Fibroblast of upper back skin (primary cell): ENCODE measurements at places on chromosomes 13 and 19.

GRCh38 chr19:35935911-35936737 lies at the start of gene LRFN3:
Gene LRFN3, plus strand, starts transcription at chr19:35936374. Its CDS starts 3,052 bp downstream, at chr19:35939426.
- peak; percentile 65 for DNase-seq

DNA sequence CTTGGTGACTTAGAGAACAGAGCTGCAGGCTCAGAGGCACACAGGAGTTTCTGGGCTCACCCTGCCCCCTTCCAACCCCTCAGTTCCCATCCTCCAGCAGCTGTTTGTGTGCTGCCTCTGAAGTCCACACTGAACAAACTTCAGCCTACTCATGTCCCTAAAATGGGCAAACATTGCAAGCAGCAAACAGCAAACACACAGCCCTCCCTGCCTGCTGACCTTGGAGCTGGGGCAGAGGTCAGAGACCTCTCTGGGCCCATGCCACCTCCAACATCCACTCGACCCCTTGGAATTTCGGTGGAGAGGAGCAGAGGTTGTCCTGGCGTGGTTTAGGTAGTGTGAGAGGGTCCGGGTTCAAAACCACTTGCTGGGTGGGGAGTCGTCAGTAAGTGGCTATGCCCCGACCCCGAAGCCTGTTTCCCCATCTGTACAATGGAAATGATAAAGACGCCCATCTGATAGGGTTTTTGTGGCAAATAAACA lies 9.9 kb downstream of the APOC1 start:
- no peak for DNase-seq

- DNase-seq, result no peak
Observed at GRCh38 chr19:52070496-52070895, 21.9 kb upstream of the ZNF432 start.

GRCh38 chr13:50671497-50671850 lies 172.0 kb downstream of the DLEU7 start:
- DNase-seq, result no peak

GRCh38 chr19:40365613-40366401 lies 17.3 kb downstream of the PLD3 start:
- peak; percentile 78 for DNase-seq

- DNase-seq, result no peak
Observed at GRCh38 chr13:109610517-109610916, 175.9 kb downstream of the IRS2 start.

- DNase-seq, result no peak
Observed at GRCh38 chr19:32813862-32814425, 55.6 kb downstream of the SLC7A9 start.

DNA sequence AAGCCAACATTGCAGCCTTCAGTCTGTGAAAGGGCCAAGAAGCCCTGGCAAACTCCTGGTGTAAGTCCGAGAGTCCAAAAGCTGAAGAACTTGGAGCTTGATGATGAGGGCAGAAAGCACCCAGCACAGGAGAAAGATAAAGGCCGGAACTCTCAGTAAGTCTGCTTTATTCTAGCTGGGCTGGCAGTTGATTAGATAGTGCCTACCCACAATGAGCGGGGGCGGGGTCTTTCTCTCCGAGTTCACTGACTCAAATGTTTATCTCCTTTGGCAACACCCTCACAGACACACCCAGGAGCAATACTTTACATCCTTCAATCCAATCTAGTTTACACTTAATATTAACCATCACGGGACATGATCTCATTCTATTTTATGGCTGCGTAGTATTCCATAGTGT lies 1317.1 kb downstream of the SLITRK1 start:
- DNase-seq, result no peak

- no peak for DNase-seq
Observed at GRCh38 chr19:6209233-6209632, 70.5 kb downstream of the MLLT1 start.

DNA sequence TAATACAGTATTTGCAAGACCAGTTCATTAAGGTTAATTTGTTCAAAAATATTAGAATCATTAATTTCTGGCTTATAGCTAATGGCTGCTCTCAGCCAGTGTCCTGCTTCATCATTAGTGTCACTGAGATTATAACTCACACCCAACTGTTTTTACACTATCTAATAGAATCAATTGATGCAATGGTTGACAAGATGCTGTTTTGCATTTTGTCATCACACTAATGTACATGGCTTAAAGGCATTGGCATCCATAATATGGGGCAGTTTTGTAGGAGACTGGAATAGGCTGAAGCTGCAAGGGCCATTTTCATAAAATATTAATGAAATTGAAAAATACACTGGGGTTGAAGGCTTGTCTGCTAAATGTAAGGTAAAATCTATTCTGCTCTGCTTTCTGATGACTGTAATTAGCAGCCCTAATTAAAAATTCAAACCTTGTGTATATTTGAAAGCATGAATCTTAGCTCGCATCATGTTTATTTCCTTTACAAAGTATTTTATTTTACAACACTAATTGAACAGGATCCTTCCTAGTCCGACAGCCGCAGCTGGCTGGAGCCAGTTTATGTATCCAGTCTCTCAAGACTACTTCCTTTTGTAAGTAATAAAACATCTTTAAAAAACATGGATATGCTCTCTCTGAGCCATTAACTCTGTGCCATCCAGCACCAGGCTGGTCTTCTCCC lies 296.7 kb downstream of the POU4F1 start:
- no peak for DNase-seq

- DNase-seq, result no peak
Observed at GRCh38 chr13:35930665-35931631, 200.2 kb downstream of the DCLK1 start.

- DNase-seq, result peak; percentile 49
Observed at GRCh38 chr13:25881136-25881926, 170.5 kb downstream of the SHISA2 start.

DNA sequence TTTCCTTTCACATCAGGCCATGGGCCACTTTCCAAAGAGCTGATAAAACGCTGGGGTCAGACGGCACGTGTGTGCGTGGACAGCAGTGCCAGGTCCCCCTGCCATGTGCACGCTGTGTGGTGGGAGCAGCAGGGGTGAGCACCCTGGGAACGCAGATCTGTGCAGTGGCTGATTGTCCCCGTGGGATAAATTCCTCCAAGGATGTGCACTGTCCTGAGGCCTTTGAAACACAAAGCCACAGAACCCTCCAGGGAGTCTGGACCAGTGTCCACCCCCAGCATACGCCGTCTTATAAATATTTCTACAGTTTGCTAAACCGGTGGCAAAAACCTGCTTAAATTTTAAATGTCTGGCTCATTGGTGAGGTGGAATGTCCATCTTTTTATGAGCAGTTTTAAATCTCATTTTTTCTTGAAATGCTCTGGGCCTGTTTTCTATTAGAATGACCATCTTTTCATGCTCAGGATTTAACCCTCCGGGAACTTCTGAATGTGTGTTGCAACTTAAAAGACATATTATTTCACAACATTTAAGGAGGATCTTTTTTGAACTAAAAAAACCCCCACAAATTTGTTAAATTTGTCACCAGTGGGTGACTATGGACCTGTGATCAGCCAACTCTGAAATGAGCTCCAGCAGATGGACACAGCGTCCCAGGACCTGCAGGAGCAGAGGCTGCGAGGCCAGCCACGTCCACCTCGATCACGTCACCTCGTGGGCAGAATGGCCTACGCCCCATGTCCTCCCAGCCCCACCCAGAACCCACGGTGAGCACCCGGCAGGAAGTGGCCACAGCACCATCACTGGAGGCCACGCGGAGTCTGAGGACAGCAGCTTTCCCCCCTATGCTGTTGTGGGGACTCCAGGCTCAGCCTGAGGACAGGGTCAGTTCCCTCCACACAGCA lies 68.6 kb downstream of the RASA3 start:
- peak; percentile 68 for DNase-seq

DNA sequence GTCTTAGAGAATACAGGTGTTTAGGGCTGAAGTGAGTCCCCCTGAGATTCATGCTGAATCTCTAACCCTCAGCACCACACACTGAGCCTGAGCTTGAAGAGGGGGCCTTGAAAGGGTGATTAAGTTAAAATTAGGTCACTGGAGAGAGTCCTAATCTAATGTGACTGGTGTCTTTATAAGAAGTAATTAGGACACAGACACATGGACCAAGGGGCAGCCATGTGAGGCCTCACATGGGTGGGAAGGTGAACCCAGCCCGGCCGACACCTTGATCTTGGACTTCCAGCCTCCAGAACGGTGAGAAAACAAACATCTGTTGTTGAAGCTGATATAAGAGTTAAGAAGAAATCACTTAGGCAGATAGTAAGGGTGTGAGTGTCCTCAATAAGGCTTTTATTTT lies 7.1 kb upstream of the RAB20 start:
- no peak for DNase-seq

GRCh38 chr13:73722120-73722519 lies 412.1 kb downstream of the KLF12 start:
- peak; percentile 69 for DNase-seq

DNA sequence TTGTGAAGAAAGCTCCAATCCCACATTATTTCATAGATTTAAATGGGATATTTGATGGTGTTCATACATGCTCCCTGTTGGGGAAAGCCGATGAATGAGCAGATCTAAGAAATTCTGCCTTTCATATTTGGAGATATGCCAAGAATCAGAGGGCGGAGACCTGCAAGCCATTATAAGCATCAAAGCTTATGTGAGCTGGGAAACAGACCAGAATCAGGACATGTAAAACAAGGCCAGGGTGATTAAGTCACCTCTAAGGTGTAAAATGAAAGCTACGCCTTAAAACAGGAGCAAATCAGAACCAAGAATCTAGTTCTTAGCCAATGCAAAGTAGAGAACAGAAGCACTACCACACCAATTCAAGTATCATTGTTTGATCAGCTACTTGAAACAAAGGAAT lies 392.4 kb downstream of the DCT start:
- DNase-seq, result no peak

- DNase-seq, result no peak
Observed at GRCh38 chr19:33701565-33701964, 79.8 kb downstream of the CHST8 start.

DNA sequence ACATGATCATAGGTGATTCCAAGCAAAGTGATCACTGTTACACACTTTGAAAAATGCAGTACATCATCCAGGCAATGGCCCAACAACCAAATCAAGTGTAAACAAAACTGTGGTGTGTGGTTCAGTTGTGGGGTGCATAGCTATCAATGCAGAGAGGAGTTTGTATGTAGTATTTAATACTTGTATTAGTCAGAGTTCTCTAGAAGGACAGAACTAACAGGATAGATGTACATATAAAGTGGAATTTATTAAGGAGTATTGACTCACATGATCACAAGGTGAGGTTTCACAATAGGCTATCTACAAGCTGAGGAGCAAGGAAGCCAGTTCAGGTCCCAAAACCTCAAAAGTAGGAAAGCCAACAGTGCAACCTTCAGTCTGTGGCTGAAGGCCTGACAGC lies 249.3 kb upstream of the HTR2A start:
- peak; percentile 62 for DNase-seq

DNA sequence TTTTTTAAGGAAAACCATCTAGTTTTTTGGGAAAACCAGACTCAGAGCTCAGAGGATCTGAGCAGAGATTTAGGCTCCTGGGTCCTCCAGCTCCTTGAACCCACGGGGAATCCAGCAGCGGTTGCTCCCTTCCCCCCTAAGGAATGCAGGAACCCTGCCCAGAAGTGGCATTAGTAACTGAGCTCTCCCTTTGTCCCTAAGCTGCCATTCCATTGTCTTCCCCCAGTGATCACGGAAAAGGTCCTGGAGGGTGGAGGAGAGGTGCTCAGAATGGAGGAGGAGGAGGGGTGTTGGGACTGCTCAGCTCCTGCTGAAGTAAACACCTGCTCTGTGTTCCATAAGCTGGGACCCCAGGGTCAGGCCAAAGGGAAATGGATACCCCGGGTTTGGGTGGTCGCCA lies 16.8 kb upstream of the OR1M1 start:
- no peak for DNase-seq

DNA sequence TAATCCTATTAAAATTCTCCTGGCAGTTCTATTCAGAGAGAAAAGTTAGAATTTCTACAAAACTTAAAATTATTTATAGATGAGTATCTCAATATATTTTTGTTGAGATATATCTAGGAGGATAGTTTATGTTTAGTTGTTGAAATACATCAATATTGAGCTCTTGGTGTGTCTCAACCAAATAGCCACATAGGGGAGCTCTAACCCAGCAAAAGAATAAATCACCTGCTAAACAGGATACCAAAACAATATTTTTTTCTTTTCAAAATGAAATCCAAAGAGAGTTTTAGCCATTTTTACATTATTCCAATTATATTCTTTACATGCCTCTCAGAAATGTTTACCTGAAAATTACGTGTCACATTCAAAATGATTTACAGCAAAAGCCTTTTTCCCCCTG lies 954.7 kb downstream of the SLITRK6 start:
- DNase-seq, result peak; percentile 1

- DNase-seq, result peak; percentile 63
Observed at GRCh38 chr19:33778089-33778791, 18.4 kb upstream of the KCTD15 start.

GRCh38 chr13:66506979-66507378 lies 723.2 kb downstream of the PCDH9 start:
- DNase-seq, result peak; percentile 28

DNA sequence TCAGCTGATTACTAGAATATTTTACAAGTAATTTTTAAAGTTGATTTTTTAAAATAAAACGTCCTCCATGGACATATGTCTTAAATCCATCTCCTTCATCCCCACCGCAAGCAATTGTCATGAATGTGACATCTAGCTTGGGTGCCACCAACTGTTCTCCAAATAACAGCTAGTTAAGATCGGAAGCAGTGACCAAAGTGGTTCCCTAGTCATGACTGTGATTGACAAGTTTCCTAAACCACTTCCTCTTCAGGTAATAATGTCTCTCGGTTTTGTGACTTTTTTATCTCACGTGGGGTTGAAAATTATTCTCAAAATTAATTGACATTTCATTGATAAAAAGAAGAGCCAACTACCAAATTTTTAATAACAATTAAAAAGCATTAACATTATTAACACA lies 135.3 kb upstream of the MIR17HG start:
- DNase-seq, result no peak

DNA sequence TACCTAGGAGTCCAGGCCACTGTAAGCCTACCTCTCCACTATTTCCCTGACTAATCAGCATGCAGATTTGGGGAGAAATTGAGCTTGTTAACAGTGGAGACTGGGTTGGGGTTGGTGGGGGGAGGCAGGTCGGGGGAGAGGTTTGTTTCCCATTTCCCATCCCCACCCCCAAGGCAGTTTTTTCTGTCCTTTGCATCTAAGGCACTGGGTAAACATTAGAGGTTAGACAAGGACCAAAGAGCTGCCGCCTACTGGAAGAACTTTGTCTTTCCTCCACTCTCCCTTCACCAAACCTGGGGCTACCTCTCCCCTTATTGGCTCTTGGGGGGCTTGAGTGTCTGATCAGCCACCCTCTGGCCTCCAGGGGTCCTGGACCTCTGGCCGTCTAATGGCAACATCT lies 953 bp downstream of the KCNN4 start:
- DNase-seq, result no peak

DNA sequence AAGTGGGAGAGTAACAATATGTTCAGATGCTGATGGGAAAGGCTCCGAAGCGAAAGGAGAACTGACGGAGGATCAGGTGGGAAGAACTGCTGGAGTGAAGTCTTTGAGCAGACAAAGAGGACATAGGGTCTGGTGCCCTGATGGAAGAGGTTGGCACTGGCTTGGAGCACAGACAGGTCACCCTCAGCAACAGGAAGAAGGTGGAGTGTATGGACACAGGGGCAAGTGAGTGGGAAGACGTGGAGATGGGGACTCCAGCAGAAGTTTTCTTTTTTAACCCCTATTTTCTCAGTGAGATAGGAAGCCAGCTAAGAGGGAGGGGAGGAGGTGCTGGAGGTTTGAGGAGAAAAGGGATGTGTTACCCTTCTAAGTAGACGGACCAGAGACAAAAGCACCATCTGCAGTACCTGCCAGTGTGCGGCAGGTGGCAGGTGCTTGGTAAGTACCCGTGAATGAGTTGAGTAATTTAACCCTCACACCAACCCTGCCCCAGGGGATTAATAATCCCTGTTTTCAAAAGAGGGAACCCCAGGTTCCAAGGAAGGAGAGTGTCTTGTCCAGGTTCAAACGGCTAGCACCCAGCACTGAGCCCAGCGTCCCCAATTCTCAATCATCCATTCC lies 11.2 kb downstream of the HAS1 start:
- peak; percentile 50 for DNase-seq
